SK-N-DZ (cell line): ENCODE measurements at places on chromosomes 11 and 22.
A peak's percentile ranks its signal among the peaks of the same experiment; 100 is the strongest.

GRCh38 chr11:831118-831864 is 1.5 kb upstream of the CD151 start:
- peak; percentile 63 for DNase-seq

DNA sequence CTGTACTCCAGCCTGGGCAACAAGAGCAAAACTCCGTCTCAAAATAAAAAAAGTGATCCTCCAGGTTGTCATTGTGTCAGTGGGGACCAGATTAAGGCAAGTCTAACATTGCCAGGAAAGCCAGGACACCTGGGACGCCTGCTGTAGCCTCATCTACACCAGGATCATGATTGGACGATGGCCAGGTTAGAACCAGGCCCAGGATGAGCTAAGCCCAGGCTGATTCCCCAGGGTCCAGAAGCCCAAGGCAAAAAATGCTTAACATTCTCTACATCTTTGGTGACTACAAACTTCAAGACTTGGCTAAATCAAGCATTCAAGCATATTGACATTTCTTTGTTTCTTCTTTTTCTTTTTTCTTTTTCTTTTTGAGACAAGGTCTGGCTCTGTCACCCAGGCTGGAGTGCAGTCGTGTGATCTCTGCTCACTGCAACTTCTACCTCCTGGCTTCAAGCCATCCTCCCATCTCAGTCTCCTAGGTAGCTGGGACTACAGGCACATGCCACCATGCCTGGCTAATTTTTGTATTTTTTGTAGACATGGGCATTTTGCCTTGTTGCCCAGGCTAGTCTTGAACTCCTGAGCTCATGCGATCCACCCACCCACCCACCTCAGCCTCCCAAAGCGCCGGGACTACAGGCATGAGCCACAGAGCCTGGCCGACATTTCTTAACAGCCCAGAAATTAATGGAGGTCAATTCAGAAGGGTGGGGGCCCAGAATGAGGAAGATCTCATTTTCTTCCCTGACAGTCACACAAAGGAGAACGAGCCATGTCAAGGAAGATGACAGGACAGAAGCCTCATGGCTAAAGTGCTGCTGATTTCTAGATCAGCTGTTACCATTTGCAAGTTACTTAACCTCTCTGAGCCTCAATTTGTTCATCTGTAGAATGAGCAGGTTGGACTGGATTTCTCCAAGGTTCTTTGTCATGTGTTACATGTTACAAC is 12.5 kb upstream of the PTPRJ start:
- DNase-seq, result no peak

DNA sequence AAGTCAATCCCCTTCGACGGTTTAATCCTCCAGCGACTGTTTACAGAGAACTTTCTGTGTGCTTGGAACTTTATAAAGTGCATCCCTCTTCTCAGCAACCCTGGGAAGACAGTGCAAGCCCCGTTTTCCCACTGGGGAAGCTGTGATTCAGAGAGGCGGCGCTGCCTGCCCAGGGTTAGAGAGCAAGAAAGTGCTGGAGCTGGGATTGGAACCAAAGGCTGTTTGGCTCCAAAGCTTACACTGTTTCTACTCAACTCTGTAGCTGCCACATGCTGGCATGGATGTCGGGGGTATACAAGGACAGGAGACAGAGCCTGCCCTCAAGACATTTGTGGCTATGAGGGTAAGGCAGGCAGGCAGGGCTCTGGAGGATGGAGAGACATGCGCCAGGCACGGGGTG is 13.0 kb downstream of the FBLN1 start:
- no peak for DNase-seq

GRCh38 chr11:69934861-69935494 is 115.8 kb upstream of the FGF3 start:
- DNase-seq, result no peak

- no peak for DNase-seq
Measured at GRCh38 chr11:128827191-128827893, 39.8 kb downstream of the KCNJ1 start.

- DNase-seq, result no peak
Measured at GRCh38 chr11:8833568-8834315, 77.2 kb upstream of the AKIP1 start.

- DNase-seq, result no peak
Measured at GRCh38 chr11:121801781-121802180, 314.2 kb downstream of the BLID start.

- DNase-seq, result no peak
Measured at GRCh38 chr22:37582526-37582925, 2.6 kb upstream of the LGALS2 start.

DNA sequence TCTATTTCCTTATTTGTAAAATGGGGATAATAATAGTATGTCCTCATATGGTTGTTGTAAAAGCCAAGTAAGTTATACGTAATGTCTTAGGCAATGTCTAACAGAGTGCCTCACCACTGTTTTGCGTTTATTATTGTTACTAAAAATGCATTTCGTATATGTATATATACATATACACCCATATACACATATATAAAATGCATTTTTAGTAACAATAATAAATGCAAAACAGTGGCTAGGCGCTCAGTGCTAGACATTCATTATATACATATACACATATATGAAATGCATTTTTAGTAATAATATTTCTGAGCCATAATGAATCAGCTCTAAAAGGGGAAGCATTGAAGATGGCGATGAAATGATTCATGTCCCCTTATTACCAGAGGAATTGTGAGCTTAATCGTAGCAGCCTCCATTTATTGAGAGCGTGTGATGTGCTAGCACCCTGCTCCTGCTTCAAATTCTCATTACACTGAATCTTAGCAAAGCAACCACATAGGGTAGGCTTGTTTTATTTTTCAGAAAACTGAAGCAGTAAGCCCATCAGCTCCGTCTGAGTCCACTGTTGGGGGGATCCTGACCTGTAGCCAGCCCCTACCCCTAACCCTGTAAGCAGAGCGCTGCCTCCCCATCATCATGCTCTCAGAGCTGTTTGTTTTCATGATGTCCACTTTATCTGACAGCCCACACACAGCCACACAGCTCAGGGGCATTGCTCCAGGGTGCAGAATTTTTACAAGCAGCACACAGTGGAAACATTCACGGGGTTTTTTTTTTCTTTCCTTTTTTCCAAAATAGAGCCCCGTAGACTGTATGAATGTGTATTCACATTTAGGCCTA is 97.1 kb upstream of the NAV2 start:
- no peak for DNase-seq

- no peak for DNase-seq
Measured at GRCh38 chr11:9629064-9629463, 34.8 kb upstream of the SWAP70 start.

- no peak for DNase-seq
Measured at GRCh38 chr11:134511255-134511654, 99.2 kb upstream of the B3GAT1 start.

DNA sequence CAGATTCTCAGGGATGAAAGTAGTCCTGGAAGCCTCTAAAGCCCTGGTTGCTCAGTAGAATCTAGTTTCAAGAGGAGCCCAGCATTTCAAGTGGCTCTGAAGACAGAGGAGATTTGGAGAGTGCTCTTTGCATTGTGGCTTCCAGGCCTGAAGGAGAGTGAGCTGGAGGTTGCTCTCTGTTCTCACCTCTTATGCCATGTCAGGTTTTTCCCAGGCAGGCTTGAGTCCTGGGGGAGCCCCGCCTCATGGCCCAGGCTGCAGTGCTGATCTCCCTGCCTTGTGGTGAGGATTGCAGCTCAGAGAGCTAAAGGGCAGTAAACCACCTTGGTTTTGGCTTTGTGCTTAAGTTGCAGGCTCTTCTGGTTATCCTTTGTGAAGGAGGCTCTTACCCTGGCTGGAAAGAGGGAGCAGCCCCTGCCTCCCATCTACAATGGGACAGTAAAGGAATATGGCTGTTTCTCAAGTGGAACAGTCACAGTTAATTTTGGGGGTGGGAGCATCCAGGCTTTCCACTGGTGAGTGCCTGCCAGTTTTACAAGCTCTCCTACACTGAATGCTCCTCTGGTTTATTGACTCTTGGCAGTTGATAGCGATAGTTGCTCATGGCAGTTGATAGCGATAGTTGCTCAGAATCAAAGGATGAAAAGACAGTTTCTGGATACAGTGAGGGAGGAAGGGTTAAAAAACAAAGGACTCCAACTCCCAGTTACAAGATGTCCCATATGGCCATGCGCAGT is 32.6 kb downstream of the RCOR2 start:
- no peak for DNase-seq

DNA sequence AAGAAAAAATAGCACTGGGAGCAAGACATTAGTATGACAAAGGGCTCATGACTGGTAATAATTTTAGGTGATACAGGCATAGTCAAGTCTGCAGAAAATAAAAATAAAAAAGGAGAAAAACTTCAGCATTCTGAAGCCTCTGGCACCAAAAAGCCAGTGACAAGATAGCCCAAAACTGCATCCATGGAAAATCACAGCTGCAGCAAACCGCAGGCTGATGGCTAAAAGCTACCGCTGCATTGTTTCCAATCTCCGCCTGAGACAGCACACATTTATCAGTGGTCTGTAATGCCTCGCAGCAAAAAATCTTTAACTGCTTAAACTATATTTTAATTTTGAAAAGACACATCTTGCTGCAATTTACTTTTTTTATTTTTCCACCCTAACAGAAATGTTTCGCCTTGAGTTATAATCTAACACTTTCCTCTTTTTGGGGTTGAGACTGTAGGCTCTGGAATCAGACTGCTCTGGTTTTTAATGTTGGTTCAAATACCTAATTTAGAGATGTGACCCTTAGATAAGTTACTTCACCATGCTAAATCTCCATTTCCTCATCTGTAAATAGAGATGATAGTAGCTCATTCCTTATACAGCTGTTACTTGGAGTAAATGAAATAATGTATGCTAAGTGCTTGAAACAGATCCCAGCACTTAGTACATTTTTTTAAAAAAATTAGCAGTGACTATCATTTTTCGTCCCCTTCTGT is 42.0 kb upstream of the FIBIN start:
- DNase-seq, result peak; percentile 62

- DNase-seq, result no peak
Measured at GRCh38 chr11:79940165-79940564, 499.3 kb upstream of the TENM4 start.

- DNase-seq, result no peak
Measured at GRCh38 chr11:45318516-45318915, 32.4 kb upstream of the SYT13 start.

GRCh38 chr22:21862386-21863245 is 4.8 kb downstream of the MAPK1 start:
- no peak for DNase-seq

DNA sequence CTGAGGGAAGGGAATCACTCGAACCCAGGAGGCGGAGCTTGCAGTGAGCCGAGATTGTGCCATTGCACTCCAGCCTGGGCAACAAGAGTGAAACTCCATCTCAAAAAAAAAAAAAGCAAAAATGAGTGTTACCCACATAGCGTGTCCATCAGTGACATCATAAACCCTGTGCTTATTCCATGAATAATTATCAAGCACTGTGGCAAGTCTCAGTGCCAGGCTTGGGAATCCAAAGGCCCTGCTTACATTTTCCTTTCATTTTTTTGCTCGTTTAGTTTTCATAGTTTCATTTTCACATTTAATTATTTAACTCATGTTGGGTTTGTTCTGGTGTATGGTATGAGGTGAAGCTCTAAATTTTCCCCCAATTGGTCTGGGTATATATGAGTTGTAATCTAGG is 46.5 kb downstream of the NEU3 start:
- no peak for DNase-seq

- DNase-seq, result no peak
Measured at GRCh38 chr11:94845622-94846021, 77.5 kb downstream of the AMOTL1 start.

DNA sequence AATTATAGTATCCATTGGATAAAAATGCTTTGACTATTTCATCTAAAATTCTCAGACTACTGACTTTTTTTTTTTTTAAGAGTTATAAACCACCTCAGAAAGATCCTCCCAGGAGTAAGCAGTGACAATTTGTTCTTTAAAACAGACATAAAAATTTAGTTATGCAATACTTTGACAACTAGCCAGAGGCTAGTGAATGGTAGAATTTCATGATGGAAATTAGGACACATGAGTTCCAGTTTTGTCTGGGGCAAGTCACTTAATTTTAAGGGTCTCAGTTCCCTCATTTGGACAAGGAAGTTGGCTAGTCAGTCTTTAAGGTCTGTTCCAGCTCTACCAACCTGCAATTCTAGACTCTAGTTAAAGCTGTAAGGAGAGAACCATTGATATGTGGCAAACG is 2.9 kb downstream of the IL18 start:
- no peak for DNase-seq

GRCh38 chr22:48941903-48942575 is 885.6 kb downstream of the BRD1 start:
- peak; percentile 71 for DNase-seq

GRCh38 chr11:1005928-1006327 is 30.6 kb downstream of the MUC6 start:
- no peak for DNase-seq

GRCh38 chr11:99246199-99246598 is 225.4 kb downstream of the CNTN5 start:
- no peak for DNase-seq

DNA sequence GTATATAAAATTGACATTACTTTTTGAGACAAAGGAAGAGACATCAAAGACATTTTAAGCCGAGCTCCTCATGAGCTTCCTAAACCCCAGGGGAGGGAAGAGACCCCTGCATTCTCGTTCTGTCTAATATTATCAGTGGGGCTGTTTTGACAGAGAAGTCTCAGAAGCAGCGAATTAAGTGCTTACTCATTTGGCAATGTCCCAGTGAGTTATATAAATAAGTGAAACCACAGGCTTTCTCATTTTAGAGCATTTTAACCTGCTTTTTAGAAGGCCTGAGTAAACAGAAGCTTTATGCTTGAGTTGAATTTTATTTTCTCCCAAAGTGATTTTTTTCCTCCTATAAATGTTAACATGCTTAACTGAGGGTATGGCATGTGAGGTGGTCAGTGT is 23.2 kb upstream of the C1QTNF4 start:
- no peak for DNase-seq

DNA sequence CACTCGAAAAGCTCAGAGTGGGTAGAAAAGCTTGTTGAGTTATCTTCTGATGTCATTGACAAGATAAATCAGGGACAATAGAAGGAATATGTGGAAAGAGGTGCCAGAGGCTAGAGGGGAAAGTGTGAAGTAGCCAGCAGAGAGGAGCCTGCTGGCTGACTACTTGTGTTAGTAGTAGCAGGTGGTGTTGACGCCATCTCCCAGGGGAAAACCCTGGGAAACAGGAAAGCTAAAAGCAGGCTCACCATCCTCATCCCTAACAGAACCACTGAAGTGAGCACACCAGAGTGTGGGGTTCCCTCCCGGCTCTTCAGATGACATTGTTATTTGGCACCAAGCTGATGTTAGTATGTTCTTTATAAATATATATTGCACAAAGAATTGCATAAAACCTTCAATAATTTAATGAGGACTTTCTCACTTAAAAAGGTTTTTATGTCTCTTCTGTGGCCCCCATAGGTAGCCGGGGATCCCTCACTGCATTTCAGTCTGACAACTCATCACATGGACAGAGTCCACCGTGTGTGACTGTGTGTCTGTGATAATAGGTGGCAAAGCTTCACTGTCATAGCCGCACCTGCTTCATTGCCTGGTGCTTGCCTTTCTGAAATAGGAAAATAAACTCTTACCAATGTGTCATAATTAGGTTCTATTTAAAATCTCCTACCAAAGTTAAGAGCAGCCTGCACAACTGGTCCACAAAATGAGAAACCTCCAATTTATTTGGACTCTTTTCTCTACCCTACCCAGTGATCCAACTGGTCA is 63.2 kb upstream of the TOP3B start:
- no peak for DNase-seq
